ENCODE measurements at places on chromosomes 1 and 21. TPM values are rescaled to one million over a fixed set of nuclear protein-coding genes. Genes with fewer than 3 reads are reported as not detected.

DNA sequence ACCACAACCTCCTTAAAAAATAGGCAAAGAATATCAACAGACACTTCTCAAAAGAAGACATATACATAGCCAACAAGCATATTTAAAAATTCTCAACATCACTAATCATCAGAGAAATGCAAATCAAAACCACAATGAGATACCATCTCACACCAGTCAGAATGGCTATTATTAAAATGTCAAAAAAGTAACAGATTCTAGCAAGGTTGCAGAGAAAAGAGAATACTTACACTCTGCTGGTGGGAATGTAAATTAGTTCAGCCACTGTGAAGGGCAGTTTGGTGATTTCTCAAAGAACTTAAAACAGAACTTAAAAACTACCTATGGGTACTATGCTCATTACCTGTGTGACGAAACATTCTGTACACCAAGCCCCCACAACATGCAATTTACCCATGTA, 20.7 kb downstream of the CD1B start:
- no peaks in the 10 kb centered on the region for H3K4me1 ChIP-seq
- no peaks in the 10 kb centered on the region for H3K27me3 ChIP-seq
- H3K27ac ChIP-seq: no peak overlapping the region
- no peak for DNase-seq
- no peaks in the 10 kb centered on the region for H3K36me3 ChIP-seq

- H3K4me1 ChIP-seq: peaks cover 3% of the 10 kb centered on the region
- no peak overlapping the region for H3K4me3 ChIP-seq
- no peaks in the 10 kb centered on the region for H3K36me3 ChIP-seq
- H3K27me3 ChIP-seq: no peaks in the 10 kb centered on the region
- no peak for DNase-seq
Observed at GRCh38 chr1:227320476-227320875, 2.2 kb upstream of the CDC42BPA start.

DNA sequence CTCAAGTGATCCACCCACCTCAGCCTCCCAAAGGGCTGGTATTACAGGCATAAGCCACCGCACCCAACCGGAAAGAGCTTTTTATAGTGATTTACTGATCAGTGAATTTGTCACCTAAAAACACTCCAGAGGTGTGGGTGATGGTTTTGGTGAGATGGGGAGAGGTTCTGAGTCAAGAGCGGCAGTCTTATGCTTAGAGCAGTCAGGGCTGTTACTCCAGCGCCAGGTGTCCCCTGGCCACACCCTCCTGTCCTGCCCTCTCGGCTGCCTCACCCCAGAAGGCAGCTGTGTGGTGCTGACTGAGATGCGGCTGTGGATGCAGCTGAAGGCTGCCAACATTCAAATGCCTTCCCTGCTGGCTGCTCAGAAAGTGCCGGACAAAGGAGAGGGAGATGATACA, 94.5 kb upstream of the LPGAT1 start:
- no peaks in the 10 kb centered on the region for H3K36me3 ChIP-seq
- no peaks in the 10 kb centered on the region for H3K27me3 ChIP-seq
- no peaks in the 10 kb centered on the region for H3K4me1 ChIP-seq
- no peak overlapping the region for H3K27ac ChIP-seq
- H3K4me3 ChIP-seq: no peak overlapping the region

DNA sequence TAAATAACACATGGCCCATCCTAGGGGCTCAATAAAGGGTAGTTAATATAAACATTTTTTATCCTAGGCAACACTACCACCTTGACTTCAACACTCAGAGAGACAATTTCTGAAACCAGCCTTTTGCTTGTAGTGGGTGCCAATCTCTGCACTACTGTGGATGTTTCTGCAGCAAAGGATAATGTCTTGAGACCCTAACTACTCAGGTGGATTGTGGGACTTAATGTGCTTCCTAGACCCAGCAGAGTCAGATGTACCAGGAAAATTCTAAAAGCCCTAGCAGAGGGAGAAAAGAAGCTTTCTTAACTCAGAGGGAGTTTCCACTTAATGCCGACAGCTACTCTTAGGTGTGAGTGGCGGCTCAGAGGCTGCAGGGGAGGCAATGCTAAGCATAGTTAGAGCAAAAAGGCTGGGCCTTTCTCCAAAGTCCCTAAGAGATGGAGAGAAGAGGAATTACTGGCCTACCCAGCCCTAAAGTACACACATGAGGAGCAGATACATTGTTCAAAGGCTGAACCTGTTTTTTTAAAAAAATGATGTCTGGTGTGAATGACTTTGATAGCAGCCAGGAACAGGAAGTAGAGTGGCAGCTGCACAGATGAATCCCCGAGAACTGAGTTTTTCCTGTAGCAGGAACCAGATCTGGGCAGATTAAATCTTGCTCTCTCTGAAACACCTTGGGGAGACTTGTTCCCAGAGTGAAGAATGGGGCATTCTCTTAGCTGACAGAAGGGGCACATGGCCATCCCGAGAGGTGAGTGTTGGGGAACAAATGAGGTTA, 33.5 kb upstream of the ABCD3 start:
- DNase-seq: no peak
- no peaks in the 10 kb centered on the region for H3K36me3 ChIP-seq
- H3K4me1 ChIP-seq: no peaks in the 10 kb centered on the region
- no peaks in the 10 kb centered on the region for H3K27me3 ChIP-seq

The DYNLT5 gene
- total RNA-seq: 1.2 TPM

The CRB1 gene
- total RNA-seq: not detected
